Breast epithelium (tissue), 4 donors: ENCODE measurements at places on chromosomes 4 and X.
A peak's percentile ranks its signal among the peaks of the same experiment; 100 is the strongest.

DNA sequence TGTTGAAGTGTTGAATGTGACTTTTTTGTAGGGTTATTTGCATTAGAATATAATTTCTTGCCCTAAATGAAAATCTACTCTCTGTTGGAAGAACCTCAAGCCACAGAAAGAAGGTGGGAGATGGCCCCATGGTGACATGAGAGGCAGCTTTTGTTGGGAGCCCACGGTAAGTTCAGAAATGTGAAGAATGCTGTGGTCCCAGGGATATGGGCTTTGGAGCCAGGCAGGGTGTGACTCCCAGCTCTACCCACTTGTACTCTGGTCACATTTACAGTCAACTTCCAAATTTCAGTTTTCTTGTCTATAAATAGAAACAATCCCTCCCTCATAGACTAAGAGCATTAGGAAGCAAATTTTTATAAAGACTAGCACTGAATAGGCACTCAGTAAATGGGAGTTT, 177.8 kb downstream of the RAB28 start:
- DNase-seq: no peak

DNA sequence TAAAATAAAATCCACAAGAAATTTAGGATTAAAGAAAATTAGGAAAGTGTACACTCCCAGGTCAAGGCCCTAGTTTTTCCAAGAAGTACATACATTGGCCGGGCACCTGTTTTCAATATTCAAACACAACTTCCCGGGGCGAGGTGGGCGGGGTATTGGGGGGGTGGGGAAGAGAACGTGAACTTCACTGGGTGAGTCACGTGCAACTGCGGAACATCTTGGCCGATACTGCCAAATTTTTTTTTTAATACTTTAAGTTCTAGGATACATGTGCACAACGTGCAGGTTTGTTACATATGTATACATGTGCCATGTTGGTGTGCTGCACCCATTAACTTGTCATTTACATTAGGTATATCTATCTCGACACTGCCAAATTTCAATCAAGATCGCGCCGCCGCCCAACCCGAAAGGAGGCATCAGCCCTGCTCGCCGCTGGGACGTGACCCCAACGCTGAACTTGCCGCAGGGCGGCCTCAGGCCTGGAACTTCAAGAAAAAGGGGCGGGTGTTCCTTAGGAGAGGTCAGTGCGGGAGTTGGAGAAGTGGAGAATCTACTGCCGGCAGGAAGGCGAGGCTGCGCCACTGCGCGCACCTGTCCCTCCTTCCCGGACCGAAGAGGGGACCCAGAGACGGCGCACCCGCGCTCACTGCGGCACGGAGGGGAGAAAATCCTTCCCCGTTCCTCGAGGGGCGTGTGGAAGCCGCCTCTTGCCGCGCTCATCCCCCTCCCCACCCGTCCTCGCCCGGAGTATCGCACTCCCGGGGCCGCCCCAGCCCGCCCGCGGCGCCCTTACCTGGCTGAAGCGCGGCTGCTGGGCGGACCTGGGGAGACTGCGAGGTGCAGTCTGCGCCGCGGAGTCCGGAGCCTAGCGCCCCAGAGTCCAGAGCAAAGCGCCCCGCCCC, at the start of gene TEC:
Gene TEC, minus strand, starts transcription at position 883 of the 905 bp plus-strand sequence. CDS start 41,224 bp downstream, outside the sequence.
- peak; percentile 35 for DNase-seq

DNA sequence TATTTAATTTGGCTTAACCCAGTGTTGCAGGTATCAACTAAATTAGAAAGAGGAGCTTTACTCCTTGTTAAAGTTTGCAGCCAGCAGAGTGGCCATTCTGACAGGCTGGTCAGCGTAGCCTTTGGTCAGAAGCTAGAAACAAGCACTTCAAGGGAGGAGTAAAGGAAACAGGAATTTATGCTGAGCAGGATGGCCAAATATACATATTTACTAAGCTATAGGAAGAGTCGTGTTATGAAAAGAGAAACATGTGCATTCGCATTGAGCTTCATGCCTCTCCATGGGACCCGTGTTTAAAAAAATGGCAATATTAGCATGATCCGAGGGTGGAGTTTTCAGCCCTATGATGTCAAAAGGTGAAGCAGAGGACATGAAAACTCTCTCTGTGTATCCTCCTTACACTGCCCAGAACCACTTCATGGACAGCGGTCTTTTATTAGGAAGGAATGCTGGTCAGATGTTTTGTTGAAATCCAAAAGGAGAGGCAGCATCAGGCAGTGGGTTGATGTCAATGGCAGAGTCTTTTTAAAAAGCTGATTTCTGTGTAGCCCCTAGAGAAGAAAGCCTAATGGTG, 71.8 kb upstream of the MAPK10 start:
- DNase-seq: no peak

- DNase-seq: no peak
These were observed 703.7 kb upstream of the PCDH10 start for GRCh38 chr4:132445386-132445785.

- DNase-seq: no peak
These were observed 21.6 kb downstream of the CCNG2 start for GRCh38 chr4:77178560-77178959.

DNA sequence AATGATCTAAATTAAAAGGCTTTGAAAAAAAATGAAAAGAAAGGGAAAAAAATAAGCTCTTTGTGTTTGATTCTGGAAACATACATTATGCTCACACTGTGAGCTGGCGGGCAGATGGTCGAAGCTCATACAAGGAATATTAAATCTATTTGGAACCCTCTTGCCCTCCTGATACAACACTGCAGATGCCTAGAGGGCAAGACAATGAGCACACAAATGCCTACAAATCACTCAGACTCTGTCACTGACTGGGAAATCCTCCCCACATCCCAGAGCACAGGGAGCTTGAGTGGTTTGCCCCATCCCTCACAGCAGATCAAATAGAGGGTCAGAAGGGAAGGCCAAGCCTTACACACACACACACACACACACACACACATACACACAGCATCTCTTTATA, 320.4 kb downstream of the HNRNPD start:
- no peak for DNase-seq

- no peak for DNase-seq
These were observed 1.0 kb downstream of the GPR50 start for GRCh38 chrX:151177141-151178027.

- no peak for DNase-seq
These were observed 5.0 kb downstream of the HGFAC start for GRCh38 chr4:3446631-3447320.

DNA sequence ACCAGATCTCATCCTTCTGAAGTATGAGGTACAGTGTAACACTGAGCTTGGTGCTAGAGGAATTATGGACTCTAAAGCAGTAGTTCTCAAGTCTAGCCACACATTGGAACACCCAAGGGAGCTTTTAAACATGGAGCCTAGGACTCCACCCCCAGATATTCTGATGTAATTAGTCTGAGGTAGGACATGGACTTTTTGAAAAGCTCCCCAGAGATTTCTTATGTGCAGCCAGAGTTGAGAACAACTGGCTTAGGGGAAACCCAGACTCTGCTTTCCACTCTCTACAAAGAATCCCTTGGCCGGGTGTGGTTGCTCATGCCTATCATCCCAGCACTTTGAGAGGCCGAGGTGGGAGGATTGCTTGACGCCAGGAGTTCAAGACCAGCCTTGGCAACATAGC, 11.6 kb upstream of the GDPD2 start:
- no peak for DNase-seq

- no peak for DNase-seq
These were observed at the start of gene ING2 for GRCh38 chr4:183504930-183505610. TSS of gene ING2 (plus strand) at chr4:183505058. CDS start at chr4:183505196, 138 bp downstream.

DNA sequence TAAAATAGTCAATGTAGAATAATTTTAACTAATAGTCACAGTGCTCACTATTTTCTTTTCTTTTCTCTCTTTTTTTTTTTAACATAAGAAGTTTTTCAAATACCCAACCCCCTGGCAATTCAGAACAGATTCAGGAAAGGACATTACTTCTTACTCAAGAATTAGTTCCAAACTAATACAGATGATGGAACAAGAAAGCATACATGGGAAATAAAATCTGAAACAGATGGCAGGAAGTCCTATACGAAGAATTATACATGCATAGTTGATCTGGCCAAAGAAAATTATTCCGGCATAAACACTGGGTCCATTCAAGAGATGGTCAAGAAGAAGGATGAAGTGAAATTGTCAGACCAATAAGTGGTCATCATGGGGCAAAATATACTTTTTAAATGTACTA, 614.4 kb upstream of the INTU start:
- no peak for DNase-seq

DNA sequence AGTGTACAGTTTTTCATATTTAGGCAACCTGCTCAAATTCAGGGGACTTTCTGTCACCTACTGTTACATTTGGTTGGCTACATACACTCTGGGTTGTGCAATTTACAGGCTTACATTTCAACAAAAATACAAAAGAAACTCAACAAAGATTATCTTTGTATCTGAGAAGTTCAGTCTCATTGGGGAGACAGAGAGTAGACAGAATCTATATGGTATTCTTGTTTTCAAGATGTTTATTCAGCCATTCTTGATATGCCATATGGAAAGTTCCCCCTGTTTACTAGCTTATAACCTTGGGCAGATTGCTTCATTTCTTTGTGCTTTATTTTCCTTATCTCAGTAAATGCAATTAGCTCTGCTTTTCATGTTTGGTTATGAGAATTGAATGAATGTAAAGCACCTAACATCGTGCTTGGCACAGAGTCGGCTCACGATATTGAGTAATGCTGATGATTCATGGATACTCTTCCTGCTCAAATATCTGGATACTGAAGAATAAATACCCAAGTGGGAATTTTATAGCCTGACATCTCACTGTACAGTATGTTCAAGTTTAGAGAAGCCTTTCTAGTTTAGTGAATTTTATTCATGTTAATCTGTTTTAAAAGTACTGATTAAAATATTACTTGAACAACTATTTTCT, 96.5 kb upstream of the PACRGL start:
- DNase-seq: no peak

DNA sequence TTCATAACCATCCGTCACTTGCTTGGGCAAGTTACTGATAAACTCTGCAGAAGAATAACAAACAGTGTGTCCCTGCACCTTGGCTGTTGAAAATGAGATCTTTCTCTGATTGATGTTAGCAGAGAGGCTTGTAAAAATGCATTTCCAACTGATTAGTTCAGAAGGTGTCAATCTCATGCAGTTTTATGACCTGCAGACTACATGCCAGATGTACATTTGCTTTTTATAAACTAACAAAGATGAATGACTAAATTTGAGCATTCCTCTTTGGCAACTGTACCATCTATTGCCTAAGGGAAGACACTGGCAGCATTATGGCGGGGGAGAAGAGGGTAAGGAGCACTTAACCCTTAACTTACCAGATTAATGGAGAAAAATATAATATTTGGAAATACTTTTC, 192.8 kb downstream of the DCTD start:
- DNase-seq: no peak

GRCh38 chrX:45622538-45622937, 421.9 kb upstream of the DIPK2B start:
- DNase-seq: no peak

DNA sequence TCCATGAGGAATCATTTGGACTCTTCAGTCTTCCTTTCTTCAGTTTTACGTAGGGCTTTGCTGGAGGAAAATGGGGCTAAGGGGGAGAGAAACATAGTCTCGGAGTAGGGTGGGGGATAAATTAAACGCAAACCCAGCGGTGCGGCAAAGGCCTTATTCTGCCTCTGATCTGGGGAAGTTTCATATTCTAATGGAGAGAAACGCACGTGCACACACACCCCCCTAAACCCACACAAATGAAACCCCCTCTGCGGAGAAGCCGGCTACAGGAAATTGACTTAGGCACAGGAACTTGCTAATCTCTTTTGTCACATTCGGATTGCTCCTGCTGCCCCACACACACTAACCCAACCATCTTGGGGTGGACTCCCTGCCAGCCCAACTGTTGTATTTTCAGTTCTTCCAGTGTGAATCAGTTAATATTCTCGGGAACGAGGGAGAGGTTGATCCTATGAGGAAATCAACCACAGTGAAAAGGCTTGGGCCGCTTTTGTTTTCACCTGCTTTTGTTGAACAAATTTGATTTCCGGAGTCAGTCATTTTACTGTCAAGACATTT, at the start of gene RHOH:
Gene RHOH, plus strand, starts transcription at position 308 of the 558 bp plus-strand sequence. CDS start 46,356 bp downstream, outside the sequence.
- DNase-seq: no peak

GRCh38 chrX:148310426-148311165, 189.8 kb upstream of the AFF2 start:
- DNase-seq: no peak

DNA sequence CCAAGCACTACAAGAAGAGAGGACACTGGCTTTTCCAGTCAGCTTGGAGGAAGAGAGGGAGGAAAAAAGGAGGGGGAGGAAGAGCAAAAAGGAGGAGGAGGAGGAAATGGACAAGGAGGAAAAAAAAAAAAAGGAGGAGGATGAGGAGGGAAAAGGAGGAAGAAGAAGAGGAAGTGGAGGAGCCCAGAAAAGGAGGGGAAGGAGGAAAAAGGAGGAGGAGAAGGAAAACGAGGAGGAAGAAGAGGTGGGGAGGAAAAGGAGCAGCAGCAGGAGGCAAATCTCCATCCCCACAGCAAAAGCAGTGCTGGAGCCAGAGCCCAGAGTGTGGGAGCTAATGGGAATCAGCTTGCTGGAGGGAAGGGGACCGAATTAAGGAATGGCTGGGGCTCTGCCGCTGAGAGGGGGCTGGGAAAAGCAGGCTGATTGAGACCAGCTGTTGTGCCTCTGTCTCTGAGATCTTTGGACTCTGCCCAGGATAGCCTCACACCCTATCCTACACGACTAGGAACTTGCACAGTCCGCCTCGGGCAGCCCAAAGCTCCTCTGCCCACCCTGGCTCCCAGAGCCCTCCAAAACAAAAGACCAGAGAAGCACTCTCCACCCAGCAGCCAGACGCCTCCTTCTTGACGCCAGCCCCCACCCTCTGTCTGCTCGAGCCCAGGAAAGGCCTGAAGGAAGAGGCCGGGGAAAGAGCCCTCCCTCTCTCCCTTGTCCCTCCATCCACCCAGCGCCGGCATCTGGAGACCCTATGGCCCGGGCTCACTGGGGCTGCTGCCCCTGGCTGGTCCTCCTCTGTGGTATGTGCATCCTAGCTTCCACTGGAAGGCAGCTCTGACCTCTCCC, at the start of gene XPNPEP2:
Gene XPNPEP2, plus strand, starts transcription at position 514 of the 843 bp plus-strand sequence. Its CDS starts 235 bp downstream, at position 749.
- DNase-seq: no peak

DNA sequence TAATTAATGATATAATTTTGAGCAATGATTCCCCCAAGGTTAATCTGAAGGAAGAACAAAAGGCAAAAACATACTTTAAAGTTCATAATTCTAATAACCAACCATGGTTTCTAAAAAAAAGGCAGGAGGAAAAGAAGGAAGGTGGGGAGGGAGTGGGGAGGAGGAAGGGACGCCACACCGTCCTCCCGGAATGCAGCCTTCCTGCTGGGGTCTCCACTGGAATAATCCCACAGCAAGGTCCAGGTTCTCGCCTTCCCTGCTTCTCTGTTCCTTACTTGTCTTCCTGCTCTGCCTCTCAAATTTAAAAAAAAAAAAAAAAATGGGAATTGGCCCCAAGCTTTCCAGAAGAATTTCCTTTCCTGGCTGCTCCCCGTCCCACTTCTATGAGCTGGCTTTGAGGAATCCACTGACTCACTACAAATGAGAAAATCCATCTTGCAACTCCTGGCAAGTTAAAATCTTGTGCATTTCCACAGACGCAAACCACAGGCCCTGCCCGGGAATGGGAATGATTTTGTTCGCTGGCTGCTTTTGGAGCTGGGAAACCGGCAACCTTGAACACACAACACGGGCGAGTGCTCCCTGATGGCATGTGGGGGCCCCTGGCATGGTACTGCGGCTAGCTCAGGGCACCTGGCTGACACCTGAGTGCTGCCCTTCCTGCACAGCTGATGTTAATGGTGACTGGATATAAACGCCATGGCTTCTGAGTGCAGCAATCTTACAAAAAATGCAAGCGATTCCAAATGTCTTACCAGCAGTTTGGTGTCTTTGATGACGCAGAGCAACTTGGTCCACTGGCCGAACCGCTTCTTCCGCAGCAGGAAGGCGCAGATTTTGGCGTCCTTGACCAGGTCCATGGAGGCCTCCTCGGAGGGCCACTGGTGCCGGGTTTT, 97.0 kb downstream of the AFAP1 start:
- DNase-seq: no peak

- no peak for DNase-seq
These were observed 114.6 kb downstream of the TBCK start for GRCh38 chr4:106201373-106201772.
